Activated CD8-positive, alpha-beta memory T cell treated with anti-CD3 and anti-CD28 coated beads, Interleukin-2, amount 10 ng/mL, durations not matched to agents 7 days and 5 days (primary cell): ENCODE measurements at places on chromosomes 2 and 18. TPM values are rescaled to one million over a fixed set of nuclear protein-coding genes. Genes with fewer than 3 reads are reported as not detected.

Gene FBXO15
- total RNA-seq, result 0.70 TPM

GRCh38 chr2:88737385-88737784, 45.9 kb downstream of the RPIA start:
- DNase-seq, result no peak

DNA sequence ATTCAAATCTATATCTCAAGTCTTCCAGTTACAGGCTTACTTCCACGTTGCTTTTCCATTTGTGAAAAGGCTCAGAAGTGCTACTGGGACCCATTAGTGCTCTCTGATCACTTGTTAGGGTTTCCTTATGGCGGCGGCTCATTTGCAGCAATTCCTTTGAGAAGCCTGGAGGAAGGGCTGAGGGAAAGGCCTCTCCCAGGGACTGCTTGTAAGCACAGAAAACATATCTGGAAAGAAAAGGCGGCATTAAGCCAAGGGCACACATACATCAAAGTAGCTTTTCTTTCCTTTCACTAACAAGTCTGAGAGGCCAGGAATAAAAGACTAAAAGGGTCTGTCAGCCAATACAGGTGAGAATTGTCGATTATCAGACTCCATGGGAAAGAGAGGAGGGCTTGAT, 39.4 kb upstream of the ITGB6 start:
- no peak for DNase-seq

DNA sequence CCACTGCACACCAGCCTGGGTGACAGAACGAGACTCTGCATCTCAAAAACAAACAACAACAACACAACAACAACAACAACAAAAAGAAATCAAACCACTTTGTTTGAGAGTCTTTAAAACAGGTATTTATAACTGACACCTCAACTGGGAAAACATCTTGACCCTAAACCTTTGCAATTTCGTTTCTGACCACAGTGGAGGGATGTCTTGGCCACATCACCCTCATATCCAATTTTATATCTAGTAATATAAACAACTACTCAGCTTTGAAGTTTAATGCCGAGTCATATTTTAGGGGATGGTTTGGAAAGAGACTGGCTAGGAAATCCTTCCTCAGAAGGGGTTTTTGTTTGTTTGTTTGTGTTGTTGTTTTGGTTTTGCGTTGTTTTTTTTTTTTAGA, 37.8 kb upstream of the RMDN2 start:
- no peak for DNase-seq

DNA sequence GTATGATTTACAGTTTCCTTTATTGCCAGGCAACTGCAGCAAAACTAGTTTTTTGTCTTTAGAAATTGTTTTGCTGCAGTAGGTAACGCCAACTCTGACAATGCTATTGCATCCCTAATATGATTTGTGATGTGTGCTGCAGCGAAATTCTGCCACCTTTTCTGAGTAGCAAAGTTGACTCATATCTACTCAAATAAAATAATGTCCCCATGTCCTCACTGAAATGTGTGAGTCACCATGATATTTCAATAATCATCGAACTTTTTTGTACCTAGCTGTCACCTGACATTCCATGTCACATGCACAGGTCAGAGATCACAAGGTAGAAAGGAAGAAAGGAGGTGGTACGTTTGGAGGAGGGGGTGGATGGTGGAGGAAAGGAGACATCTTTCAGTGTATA, 205.0 kb downstream of the RAD51AP2 start:
- DNase-seq, result no peak

DNA sequence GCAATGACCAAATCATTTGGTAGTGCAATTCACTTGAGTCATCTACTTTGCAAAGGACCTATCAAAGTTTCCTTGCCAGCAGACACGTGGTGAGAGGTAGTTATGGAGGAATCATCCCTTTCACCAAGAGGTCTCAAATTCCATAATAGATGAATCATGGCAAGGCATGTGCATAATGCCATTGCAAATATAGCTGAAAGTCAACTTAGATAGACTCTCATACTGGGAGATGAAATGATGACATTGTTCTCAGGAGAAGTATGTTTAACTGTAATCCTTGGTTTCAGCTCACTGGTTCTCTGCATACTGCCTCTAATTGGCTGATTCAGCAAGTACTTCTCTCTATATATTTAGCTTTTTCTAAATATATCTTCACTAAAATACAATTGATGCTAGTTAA, 57.2 kb downstream of the CALCRL start:
- DNase-seq, result no peak

- no peak for DNase-seq
These were observed 80.9 kb downstream of the MGAT5 start for GRCh38 chr2:134334542-134335353.

DNA sequence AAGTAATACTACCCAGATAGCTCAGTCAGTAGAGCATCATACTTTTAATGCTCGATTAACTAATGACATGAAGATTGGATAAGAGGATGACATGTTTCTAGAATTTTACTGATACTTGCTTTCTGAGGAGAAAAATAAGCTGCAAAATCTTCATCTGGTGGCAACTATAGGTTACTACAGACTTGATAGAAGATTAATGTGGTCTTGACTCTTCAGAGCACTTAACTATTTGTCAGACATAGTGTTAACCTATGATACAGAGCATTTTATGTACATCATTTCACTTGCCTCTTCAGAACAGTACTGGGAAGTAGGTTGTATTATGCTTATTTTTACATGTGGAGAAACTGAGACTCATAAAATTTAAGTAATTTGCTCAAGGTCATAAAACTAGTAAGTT, 83.9 kb downstream of the UBR3 start:
- DNase-seq, result no peak
